ENCODE measurements at places on chromosomes 11 and 22.

GRCh38 chr22:49999063-49999945 lies 13.3 kb downstream of the IL17REL start:
- DNase-seq, result no peak

DNA sequence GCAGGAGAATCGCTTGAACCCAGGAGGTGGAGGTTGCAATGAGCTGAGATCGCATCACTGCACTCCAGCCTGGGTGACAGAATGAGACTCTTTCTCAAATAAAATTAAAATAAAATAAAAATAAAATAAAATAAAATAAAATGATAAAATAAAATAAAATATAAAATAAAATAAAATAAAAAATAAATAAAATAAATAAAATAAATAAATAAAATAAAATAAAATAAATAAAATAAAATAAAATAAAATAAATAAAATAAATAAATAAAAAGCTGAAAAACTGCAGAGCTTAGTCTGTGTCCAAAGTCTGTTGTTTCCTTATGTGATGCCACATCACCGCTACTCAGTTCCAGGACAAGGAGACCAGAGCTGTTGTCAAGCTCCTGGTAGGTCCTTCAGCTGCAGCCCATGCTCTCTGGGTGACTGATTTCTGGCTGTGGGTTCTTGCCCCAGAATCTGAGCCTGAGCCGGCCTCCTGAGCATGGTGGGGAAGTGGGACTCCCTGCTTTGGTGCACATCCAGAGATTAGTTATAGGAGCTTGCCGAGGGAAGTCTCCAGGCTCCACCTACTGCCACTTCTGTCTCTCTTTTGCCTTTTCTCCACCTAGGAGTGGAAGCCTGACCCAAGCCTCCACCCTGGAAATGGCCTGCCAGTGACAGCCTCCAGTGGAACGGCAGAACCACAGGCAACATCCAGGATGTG lies 31.3 kb upstream of the ADA2 start:
- no peak for DNase-seq

- DNase-seq, result peak; percentile 82
Observed at GRCh38 chr11:75428281-75428724, 4.7 kb downstream of the KLHL35 start.

DNA sequence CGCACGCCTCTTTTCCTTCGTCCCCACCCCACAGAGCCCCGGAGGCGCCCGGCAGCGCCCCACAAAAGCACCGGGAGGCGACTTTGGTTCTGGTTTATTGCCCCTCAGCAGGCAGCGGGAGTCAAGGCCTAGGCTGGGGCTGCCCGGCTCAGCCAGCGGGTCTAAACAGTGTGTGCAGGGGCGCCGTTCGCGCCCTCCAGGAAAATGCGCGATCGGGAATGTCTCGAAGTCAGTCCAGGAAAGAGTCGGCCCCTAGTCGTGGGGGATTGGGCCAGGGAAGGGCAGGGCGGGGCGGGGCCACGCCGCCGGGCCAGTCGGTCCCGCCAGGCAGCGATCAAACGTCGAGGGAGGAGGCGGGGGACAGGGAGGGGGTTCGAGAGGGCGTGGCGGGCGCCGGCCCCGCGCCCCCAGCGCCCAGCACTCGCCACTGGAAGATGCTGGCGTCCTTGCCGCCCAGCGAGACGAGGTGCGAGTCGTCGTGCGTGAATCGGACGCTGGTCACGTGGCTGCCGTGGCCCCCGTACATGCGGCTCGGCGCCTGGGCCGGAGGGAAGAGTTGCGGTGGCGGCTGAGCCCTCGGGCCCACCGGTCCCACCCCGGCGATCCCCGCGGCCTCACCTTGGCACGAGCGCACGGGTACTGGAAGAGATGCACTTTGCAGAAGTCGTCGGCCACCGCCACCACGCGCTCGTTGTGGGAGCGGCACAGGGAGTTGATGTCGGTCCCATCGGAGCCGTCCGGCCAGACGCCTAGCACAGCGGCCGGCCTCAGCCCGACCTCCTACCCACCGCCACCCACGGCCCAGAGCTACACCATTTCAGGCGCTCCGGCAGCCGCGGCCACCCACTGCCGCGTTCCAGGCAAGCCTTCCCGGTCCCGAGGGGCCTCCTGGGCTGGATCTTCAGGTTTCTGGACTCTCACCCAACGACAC lies 741 bp upstream of the MTA2 start:
- peak; percentile 84 for DNase-seq

DNA sequence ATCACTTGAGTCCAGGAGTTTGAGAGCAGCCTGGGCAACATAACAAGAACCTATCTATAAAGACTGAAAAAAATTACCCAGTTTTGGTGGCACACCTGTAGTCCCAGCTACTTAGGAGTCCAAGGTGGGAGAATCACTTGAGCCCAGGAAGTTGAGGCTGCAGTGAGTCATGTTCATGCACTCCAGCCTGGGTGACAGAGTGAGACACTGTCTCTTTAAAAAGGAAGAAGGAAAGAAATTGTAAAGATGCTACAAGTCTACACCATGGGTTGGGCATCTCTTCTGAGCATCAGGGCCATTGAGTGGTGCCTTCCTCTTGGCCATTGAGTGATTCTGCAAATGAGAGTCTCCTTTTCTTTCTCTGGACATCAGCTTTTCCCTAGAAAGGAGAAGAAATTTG lies 15.7 kb upstream of the MTMR3 start:
- DNase-seq, result no peak

- DNase-seq, result no peak
Observed at GRCh38 chr11:73387594-73388264, 11.5 kb downstream of the RELT start.

- no peak for DNase-seq
Observed at GRCh38 chr22:36930041-36930935, 16.9 kb downstream of the CSF2RB start.

- no peak for DNase-seq
Observed at GRCh38 chr11:92739041-92739440, 230.4 kb upstream of the MTNR1B start.

GRCh38 chr11:84580428-84580827 lies 1046.7 kb downstream of the DLG2 start:
- DNase-seq, result no peak

DNA sequence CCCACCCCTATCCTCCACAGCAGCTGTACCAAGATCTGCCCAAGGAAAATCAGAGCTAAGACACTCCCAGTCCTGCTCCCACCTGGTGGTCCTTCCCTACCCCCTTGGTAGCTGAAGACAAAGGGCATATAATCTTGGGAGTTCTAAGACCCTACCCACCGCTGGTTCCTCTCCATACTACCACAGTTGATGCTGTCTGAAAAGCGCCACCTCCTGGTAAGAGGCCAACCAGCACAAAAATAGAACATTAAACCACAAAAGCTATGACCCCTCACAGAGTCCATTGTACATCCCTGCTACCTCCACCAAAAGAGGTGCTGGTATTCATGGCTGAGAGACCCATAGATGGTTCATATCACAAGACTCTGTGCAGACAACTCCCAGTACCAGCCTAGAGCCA lies 161.5 kb upstream of the ARHGAP42 start:
- DNase-seq, result no peak

- no peak for DNase-seq
Observed at GRCh38 chr11:115126515-115127208, 377.6 kb downstream of the CADM1 start.

DNA sequence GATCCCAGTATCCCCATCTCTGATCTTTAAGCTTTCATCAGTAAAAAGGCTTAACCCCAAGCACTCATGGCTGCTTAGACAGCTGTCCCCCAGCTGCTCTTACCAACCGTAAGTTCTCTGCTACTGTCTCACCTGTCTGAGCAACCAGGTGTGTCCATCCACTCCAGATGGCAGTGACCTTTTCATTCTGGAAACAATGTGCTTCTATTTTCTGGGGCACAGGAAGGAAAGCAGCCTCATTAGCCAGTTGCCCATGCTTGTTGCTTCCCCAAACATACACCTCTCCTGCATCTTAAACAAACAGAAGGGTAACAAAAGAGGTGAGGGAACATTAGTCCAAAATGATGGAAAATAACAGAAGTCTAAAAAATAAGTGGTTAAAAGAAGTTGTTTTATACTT lies 24.4 kb downstream of the SERGEF start:
- no peak for DNase-seq

DNA sequence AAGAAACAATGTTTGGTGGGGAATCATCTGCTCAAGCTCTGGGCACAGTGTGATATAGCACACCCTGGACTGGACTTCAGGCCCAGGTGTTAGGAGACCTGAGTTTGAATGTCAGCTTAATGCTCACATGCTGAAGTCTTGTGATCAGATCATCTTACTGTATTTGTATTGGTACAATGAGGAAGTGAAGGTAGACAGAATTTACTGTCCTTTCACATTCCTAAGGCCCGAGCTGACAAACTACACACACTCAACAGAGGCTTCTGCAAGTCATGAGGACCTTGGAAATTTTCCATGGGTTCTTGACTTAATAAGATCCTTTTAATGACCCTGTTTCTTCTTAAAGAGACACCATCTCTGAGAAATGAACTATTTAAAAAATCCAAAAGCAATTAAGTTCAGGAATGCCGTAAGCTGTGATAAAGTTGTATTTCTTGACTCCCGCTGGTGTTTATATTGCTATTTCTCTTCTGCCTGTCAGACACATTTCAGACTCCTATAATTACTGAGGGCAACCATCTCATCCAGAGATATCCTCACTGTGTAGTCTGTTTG lies 802.0 kb downstream of the DLG2 start:
- no peak for DNase-seq

DNA sequence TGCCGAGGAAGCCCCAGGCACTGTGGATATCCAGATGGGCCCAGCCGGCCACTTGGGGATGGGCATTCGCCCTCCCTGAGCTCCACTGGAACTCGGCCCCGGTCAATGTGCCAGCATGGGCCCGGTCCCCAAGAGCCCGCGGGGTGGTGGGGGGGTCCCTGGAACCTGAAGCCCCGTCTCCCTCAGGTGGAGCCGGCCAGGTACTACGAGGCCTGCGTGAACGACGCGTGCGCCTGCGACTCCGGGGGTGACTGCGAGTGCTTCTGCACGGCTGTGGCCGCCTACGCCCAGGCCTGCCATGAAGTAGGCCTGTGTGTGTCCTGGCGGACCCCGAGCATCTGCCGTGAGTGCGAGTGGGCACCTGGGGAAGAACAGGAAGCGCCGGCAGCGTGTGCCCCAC lies 21.2 kb downstream of the MUC5AC start:
- no peak for DNase-seq

- no peak for DNase-seq
Observed at GRCh38 chr11:95549301-95549700, 240.3 kb downstream of the FAM76B start.

DNA sequence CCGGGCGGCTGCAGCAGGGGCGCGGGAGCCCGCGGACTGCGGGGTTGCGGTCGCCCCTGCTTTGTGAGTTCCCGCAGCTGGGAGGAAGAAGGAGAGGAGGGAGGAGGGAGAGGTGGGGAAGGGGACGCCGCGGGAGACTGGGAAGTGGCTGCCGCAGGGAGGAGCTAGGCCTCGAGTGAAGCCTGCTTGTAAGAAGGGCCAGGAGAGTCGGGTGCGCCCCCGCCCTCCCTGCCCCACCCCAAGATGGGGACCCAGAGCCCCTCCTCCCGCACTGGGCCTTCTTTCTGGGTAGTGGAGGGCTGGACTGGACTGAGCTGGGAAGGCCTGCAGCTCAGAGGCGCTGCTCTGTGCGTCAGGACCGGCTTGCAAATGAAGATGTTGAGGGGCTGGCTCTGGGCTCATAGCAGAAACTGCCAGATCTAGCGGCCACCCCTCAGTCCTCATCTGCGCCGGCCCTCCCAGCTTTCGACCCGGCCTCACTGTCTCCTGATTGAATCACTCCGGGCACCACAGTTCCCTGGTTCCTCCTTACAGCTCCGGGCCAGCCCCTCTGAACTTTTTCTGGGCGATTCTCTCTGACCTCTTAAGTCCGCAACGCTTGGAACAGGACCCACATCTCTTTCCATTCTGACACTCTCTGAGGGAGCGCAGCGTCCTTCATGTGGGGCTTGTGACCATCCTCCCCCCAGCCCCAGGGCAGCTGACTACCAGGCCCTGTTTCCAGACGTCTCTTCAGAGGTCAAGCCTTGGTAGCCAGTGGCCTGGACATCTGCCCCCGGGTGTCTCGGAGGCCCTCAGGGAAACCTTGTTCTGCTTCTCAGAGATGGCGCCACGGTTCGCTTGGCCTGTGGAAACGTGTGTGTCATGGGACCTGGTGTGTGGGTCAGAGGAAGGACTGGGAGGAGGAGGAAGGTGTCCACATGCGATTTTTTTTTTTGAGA lies 21.9 kb downstream of the SERPINH1 start:
- peak; percentile 87 for DNase-seq

DNA sequence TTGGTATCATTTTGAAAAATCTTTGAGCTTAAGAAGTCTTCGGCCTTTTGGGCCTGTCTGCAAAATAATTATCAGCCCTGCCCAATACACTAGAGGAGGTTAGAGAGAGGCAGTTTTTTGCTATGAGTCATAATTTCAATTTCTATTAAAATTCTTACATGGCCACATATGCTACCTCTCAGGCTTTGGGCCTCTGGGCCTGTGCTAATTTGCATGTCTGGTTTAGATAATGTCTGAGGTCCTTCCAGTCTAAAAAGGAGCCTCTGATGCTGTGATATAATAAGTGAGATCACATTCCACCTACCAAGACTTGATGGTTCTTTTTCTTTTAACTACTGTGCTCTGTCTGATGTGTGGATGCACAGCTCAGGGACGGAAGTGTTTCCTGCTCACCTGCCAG lies 70.8 kb downstream of the KCNJ1 start:
- no peak for DNase-seq

GRCh38 chr11:115552151-115552772 lies 48.0 kb upstream of the CADM1 start:
- no peak for DNase-seq
